Stimulated activated CD8-positive, alpha-beta memory T cell treated with anti-CD3 and anti-CD28 coated beads, Interleukin-2, amount 100 ng/mL, for 1 hour (primary cell): ENCODE measurements at places on chromosomes 7 and 10.

GRCh38 chr7:12199363-12199762 lies 11.7 kb upstream of the TMEM106B start:
- DNase-seq, result no peak

- DNase-seq, result no peak
Measured at GRCh38 chr10:112373912-112374338, at the start of gene ACSL5. Gene ACSL5 (plus strand): TSS chr10:112374116. CDS start chr10:112394947, 20,831 bp downstream.

DNA sequence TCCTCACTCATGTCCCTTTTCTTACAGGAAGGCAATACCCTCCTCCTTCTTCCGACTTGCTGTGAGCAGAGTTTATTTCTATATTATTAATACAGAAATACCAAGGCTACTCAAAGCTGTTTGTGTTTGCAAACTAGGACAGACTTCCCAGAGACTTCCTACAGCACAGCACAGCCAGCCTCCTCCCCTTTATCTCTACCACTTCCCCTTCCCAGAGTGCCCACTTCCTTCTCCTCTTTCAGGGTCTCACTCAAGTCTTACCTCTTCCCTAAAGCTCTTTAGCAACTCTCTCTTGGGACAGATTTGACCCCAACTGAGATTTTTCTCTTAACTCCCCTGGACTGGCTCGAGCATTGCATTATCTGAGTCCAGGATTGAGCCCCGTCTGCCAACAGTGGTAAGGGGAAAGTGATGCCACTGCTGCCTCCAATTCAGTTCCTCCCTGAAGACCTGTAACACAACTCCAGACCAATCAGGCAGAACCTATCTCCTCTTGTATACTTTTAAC lies 5.5 kb upstream of the LRGUK start:
- DNase-seq, result no peak

DNA sequence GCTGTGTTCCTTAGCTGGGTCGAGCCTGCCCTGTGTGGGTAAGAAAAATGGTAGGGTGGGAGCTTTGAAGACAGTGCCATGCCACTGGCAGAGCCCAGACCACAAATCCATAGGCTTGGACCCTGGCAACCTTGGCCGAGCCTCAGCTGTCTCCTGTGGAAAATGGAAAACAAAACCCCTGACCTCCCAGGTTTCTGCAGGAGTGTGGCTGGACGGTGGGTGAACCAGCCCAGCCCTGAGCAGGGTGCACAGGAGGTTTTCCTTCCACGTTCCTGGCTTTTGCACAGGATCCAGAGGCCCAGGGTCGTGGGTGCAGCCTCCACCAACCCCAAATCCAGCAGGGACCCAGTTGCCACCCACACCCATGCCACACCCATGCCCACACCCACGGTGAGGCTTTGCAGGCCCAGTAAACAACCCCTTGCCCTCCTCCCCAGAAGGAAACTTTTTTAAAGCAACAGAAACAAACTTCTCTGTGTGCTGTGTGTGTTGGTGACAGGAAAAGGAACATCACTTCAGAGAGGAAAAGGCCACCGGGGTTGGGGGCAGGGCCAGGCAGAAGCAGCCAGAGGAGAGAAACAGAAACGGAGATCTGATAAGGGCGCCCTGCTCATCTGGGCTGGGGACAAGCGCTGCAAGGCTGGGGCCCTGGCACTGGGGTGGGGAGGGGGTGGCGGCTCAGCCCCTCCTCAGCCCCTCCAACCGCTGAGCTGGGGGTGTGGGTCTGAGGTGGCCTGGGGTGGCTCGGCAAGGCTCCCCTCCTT lies 20.7 kb upstream of the ZMIZ1 start:
- no peak for DNase-seq

GRCh38 chr10:66746246-66746645 lies 179.6 kb upstream of the LRRTM3 start:
- DNase-seq, result no peak
